ENCODE measurements at places on chromosomes 13 and 19.
A peak's percentile ranks its signal among the peaks of the same experiment; 100 is the strongest.

- no peak for DNase-seq
Observed at GRCh38 chr13:30654430-30654829, 36.7 kb downstream of the USPL1 start.

DNA sequence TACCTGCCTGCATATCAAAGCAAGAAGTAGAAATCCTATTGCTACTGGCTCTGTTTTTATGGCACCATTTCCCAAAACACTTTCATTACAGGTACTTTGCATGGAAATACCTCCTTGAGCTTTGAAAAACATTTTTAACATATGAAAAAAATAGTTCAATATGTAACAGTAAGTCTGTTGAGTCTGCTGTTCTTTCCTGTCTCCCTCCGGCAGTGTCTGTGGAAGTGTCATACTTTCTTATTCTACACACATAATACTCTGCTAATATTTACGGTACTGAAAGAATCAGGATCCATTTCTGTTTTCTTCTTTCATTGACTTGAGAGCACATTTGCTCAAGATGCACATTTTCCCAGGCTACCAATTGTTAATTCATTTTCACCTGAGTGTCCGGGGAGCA is 8.2 kb upstream of the SERTM1 start:
- DNase-seq, result no peak

DNA sequence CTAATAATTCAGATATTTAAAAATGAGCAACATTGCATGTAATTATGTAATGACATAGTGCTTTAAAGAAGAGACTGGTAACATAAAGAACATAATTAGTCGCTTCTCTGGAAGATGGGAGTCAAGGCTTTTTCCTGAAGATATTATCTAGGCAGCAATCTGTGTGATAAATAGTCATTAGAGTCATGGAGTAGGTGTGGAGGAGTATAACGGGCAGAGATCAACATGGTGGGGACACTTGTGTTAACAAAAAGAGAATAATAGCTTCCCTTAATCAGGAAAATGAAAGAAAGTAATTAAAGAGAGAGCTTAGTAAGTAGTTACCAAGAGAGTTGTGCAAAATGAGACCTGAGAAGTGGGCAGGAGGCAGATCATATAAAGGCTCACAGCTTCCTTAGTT is 1417.1 kb upstream of the ATXN8OS start:
- DNase-seq, result no peak

GRCh38 chr13:66506979-66507378 is 723.2 kb downstream of the PCDH9 start:
- no peak for DNase-seq

GRCh38 chr13:59360108-59360507 is 803.6 kb downstream of the DIAPH3 start:
- no peak for DNase-seq

- no peak for DNase-seq
Observed at GRCh38 chr19:15323496-15324235, 8.7 kb downstream of the BRD4 start.

DNA sequence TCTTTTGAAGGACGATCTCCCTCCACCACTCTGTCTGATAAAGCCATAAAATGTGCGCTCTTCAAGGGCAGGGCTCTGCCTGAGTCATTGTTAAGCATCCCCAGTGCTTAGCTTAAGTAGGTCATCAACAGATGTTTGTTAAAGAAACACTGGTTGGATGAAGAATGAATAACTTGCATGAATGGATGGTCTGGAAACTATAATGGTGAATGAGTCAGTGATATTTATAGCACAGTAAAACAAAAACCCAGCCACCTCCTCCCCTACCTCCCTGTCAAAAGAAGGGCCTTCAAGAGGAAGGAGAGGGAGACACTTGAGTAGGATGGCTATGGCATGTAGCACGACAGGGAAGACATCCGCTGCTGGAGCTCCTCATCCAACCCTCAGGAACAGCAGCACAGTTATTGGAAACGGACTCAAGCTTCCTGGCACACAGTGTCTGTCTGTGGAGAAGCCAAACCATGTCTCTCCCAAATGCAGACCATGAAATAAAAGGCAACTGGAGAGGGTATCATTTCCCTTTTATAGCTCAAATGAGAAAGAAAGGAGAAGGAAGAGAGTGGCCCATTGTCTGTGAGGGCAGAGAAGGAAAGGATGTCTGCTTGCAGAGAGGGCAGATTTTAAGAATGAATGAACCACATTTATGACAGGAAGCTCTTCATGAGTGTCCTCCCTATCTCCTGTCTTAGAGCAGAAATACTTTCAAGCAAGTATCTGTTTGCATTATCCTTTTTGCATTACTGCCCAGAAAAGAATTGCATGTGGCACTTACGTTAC is 183.5 kb upstream of the UBL3 start:
- no peak for DNase-seq

- DNase-seq, result no peak
Observed at GRCh38 chr19:4354897-4355296, 11.5 kb downstream of the MPND start.

DNA sequence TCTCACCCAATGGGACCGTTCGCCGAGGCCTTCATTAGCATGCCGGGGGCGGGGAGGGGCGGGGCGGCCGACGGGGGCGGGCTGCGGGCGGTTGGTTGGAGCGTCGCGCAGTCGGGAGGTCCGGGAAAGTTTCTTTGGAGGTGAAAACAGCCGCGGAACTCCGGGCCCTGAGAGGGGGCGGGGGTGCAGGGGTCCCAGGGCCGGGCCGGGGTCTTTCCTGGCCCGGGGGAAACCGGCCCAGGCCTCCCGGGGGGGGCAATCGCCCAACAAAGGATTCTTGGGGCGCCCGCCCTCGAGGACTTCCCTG is at the start of gene HMG20B:
HMG20B (plus strand) TSS at position 90 of the 307 bp plus-strand sequence. CDS start 366 bp downstream, outside the sequence.
- no peak for DNase-seq

GRCh38 chr19:35545855-35546381 is 492 bp downstream of the TMEM147 start:
- DNase-seq, result no peak

DNA sequence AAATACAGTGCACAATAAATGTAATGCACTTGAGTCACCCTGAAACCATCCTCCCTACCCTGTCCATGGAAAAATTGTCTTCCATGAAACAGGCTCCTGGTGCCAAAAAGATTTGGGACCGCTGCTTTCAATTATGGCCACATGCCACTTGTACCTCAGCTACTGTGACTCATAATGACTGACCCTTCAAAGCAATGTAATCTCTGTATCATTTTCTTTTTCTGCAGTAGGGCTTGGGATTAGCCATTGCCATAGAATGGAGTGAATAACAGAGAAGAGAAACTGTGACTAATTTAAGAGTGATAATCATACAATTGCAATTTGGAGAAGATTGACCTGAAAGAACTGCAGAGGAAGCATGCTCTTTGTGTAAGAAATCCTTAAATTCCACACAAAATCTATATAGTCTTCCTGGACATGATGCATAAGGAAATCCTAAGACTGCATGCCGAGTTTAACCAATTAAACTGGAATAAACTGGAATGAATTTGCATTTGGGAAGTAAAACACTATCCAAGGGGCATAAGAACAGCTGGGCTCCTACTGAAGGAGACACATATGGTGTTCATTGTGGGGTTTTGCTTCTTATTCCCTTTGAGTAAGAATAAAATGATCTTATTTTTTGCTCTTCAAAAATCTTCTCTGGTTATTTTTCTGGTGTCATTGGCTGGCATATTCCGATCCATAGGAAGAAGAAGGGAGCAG is 59.5 kb upstream of the SLC7A1 start:
- DNase-seq, result no peak

DNA sequence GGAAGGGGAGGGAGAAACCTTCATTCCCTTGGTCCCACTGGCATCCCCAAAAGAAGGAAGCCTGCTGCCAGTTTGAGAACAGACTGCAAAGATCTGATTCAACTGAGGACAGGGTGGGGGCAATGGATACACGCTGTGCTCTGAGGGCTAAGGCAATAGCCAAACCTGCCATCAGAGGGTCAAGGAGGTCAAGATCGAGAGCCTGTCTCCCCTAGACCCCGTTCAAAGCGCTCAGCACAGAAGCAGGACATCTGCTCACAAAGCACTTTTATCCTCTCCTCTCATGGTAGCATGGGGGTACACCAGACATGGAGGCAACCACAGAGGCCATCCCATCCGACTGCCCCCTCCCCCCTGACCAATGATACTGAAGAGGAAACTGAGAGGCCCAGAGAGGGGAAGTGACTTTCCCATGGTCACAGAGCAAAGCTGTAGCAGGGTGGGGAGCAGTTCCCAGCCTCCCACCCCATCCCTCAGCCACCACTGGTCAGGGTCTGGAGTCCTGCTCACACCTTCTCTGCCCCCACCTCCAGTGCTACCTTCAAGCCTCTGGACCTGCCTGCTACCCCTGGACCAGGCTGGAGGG is 11.1 kb downstream of the POU2F2 start:
- no peak for DNase-seq

GRCh38 chr13:76622315-76623040 is 263.7 kb downstream of the KCTD12 start:
- no peak for DNase-seq

DNA sequence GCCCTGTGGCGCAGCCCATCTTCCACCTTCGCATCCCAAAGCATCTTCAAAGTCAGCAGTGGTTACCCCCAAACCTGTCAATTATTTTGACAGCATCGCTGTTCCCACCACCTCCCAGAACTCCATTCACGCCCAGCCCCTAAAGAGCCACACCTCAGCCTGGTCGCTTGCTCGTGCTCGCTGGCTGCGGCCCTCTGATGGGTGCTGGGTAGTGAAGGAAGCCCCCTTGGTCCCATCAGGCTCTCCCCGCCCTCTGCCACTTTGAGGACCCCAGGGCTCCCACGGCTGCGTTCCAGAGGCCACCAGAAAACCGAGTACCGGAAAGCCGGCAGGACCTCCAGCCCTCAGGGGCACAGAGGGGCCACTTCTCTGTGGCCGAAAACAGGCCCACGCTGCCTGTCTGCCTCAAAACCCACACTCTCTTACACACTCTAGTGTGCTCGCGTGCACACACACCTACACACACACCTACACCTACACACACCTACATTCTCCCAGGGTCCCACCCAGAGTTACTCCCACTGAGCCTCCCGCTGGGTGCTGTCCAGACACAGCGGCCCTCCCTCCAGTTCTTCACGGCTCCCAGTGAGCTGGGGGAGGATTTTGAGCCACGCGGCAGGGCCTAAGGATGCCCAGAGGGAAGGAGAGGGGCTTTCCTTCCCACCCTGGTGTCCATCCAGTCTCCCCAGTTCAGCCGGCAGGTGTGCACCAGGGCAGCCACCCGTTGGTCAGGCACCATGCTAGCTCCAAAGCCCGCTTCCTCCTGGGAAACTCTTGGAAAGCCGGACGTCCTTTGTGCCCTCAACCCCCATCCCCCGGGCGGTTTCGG is 1.9 kb downstream of the VSTM2B start:
- no peak for DNase-seq

- no peak for DNase-seq
Observed at GRCh38 chr19:48501494-48502349, 9.9 kb downstream of the LMTK3 start.

DNA sequence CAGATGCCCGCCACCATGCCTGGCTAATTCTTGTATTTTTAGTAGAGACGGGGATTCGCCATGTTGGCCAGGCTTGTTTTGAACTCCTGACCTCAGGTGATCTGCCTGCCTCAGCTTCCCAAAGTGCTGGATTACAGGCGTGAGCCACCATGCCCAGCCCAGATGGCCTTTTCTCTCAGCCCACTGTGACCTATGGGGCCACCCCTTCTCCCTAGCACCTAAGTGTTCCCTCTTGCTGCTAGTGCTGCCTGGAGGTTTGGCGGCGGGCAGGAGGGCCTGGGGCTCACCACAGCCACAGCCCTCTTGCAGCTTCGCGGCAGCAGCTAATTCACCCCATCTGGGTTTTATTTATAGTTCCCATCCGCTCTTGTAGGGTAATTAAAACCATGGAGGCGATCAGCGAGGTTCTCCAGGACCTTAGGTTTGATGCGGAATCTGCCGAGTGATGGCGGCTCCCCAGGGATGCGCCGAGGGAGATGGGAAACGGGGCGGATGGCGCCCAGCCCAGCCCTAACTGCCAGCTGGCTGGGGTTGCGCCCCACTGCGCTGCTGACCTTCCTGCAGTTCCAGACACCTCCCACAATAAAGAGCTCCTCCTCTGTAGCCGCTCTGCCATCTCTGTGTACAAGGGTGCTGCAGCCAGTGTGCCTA is 3.3 kb downstream of the REX1BD start:
- no peak for DNase-seq

GRCh38 chr19:55247621-55248099 is 11.2 kb downstream of the PPP6R1 start:
- DNase-seq, result no peak

DNA sequence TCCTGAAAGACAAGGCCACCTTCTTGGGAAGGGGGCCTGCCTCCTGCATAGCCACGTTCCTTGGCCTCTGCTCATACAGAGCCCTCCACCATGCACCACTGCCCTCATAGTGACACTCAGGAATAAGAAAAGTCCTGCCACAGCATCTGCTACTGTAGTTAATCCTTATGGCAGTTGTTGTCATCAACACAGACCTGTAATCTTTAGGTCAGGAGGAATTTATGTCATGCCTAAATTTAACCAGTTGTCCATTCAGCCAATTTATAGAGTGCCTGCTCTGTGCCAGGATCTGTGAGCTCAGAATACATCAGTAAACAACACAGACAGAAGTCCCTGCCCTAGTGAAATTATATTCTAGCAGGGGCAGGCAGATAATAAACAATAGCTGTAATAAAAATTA is 44.4 kb downstream of the FAM124A start:
- DNase-seq, result no peak

DNA sequence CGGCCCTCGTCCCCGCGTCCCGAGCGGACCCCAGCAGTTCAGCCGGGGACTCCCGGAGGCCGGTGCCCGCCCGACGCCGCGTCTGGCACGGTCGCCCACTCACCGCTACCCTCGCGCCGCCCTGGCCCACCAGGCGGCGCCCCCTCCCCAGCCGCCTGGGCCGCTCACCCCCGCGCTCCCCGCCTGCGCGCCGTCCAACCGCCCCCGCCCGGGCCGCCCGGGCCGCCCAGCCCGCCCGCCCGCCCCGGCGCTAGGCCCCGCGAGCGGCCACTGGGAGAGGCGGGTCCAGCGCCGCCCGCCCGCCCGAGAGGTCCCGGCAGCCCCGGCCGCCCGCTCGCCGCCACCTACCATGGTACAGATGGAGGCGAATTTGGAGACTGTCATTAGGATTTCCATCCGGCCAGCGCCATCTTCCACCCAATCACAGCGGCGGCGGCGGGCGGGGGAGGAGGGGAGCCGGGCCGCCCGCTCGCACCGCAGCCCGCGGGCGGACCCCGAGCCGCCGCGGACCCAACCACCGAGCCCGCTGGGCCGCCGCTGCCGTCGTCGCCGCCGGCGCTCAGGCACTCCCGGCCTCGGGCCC is at the start of gene USP12:
USP12 (minus strand) TSS at position 568 of the 583 bp plus-strand sequence; CDS start at position 396, 172 bp downstream.
- peak; percentile 24 for DNase-seq

- no peak for DNase-seq
Observed at GRCh38 chr13:21849323-21849722, 178.4 kb downstream of the FGF9 start.

- no peak for DNase-seq
Observed at GRCh38 chr19:40411125-40411842, 1.9 kb downstream of the PRX start.

- no peak for DNase-seq
Observed at GRCh38 chr19:6484230-6484629, 2.6 kb upstream of the DENND1C start.

GRCh38 chr13:99564386-99564785 is 63.1 kb downstream of the TM9SF2 start:
- no peak for DNase-seq
